ENCODE measurements at places on chromosomes 5 and 9.

DNA sequence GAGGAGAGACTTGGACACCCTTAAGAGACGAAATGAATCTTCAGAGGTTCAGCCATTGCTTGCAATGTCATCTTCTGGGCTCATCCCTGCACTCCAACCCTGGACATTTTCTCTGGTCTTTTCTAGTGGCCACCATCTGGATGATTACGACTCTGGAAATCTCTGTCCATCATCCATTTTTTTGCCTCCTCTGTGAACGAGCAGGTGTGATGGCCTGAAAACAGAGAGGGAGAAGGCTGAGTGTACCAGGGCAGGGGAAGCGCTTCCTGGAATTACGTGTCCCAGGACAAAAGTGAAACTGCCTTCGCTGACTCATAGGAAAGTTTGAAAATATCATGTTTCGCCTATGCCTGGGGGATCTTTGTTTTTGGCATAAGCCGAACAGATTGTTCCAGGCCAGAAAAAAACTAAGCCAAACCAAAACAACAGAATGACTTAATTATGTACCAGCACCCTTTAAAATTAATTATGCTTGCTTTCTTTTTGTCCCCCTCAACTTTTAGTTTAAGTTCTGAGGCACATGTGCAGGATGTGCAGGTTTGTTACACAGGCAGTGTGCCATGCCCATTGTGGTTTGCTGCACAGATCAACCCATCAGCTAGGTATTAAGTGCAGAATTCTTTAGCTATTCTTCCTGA, 31.9 kb downstream of the ANKRD33B start:
- DNase-seq, result no peak

DNA sequence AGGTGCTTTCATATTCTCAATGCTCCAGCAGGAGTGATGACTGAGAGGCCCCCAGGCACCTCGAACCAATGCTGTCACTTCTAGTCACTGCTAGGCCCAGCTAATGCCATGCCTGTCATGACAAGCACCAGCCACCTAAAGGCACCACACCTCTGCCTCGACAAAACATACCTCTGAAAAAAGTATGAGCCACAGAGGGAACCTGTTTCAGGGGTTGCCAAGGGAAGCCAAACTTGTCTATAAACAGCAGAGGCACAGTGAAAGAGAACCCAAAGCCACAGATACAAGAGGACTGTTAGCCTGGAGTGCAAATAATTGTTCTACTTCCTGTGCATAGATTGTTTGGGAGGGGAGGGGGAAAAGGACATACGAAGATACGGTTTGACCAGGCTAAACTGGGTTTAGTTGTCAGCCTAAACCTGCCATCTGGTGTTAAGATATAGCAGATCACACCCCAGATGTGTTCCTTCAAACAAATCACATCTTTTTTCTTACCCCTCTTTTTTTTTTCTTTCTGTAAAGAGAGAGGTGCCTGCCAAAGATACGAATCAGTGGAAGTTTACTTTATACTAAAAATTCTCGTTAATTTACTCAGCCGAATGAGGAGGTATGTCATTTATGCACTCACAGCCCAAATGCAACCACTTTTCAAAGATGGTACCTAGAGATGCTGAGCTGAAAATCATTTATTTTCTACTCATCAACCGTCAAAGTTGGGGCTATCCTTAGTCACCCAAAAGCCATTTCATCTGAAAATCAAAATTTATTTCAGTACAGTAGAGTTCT, 45.7 kb downstream of the BNC2 start:
- no peak for DNase-seq

GRCh38 chr5:103364074-103364473, 105.5 kb downstream of the MACIR start:
- no peak for DNase-seq

- DNase-seq, result no peak
Measured at GRCh38 chr9:114459464-114459863, 45.8 kb downstream of the WHRN start.

GRCh38 chr9:394347-395052, 179.8 kb downstream of the DOCK8 start:
- no peak for DNase-seq

DNA sequence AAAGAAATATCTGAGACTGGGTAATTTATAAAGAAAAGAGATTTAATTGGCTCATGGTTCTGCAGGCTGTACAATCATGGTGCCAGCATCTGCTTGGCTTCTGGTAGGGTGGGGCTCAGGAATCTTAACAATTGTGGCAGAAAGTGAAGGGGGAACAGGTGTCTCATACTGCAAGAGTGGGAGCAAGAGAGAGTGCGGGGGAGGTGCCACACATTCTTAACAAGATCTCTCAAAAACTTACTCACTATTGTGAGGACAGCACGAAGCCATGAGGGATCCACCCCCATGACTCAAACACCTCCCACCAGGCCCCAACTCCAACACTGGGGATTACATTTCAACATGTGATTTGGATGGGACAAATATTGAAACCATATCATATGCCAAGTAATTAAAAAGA, 70.1 kb upstream of the PANK3 start:
- no peak for DNase-seq

GRCh38 chr5:2579126-2579525, 172.4 kb downstream of the IRX2 start:
- no peak for DNase-seq

GRCh38 chr9:108039493-108039892, 549.9 kb upstream of the KLF4 start:
- no peak for DNase-seq

- DNase-seq, result no peak
Measured at GRCh38 chr9:127380479-127380878, 16.5 kb upstream of the SLC2A8 start.

DNA sequence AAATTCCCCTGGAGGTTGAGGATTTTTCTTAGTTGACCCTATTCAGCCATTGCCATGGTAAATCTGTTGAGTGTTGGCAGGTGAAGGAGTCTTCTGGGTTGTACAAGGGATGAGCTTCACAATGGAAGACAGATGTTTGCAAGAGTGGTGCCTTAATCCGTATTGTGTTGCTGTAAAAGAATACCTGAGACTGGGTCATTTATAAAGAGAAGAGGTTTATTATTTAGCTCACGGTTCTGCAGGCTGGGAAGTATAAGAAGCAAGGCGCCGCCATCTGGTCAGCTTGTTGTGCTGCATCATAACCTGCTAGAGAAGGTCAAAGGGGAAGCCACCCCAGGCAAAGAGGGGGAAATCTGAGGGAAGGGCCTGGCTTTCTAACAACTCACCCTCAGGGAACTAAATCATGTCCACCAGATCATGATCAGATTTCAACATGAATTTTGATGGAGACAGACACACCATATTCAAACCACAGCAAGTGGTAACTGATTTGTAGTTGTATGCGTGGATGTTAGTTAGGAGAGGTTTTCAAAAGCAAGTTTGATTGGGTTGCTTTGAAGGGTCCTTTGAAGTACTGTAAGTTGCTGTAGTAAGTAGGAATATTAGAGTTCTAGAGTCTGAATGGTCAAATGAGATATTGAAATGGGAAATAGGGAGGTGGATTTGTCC, 2.5 kb downstream of the TNPO1 start:
- DNase-seq, result peak; percentile 13

- DNase-seq, result no peak
Measured at GRCh38 chr5:95283761-95284571, 928 bp downstream of the MCTP1 start.

GRCh38 chr9:32376285-32376684, 8.2 kb upstream of the ACO1 start:
- DNase-seq, result no peak

DNA sequence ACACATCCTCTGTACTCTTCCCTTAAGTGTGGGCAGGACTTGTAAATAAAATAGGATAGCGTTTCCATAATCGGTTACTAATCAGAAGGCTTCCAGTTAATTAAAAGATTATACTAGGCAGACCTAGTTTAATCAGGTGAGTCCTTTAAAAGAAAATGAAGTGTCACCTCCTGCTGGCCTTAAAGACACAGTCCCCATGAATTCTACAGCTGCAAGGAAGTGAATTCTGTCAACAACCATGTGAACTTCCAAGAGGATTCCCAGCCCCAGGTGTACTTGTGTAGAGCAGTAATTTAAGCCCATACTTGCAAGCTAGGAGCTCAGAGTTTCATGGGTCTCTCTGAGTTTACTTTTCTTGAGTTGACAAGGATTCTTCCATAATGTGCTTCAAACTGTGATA, 918.3 kb downstream of the DTWD2 start:
- DNase-seq, result no peak

DNA sequence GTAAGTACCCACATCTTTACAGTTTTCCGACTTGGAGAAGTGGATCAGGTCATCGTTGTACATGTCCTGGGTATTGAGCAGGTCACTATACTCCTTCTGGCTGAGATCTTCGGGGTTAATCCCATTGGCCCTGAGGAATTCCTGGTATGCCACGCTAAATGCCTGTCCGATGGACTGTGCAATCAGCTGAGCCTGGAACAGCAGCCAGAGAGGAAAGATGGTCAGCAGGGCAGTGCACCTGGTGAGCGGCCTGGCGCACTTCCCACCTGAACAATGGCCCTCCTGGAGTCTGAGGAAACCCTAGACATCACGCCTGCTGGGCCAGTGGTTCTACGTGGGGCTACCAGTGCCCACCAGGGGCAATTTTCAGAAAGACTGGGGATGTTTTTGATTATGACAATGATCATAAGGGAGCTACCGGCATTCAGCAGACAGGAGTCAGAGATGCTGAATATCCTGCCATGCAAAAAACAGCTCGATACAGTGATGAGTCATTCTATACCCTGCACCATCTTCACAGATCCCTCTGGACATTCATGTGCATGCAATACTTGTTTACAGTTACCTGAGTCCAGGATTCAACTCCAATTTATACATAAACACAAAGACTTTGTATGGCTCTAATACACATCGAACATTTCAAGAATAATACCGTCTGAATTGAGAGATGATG, 127.2 kb downstream of the ENTREP1 start:
- DNase-seq, result no peak
